ENCODE measurements at places on chromosomes 3 and 15.

DNA sequence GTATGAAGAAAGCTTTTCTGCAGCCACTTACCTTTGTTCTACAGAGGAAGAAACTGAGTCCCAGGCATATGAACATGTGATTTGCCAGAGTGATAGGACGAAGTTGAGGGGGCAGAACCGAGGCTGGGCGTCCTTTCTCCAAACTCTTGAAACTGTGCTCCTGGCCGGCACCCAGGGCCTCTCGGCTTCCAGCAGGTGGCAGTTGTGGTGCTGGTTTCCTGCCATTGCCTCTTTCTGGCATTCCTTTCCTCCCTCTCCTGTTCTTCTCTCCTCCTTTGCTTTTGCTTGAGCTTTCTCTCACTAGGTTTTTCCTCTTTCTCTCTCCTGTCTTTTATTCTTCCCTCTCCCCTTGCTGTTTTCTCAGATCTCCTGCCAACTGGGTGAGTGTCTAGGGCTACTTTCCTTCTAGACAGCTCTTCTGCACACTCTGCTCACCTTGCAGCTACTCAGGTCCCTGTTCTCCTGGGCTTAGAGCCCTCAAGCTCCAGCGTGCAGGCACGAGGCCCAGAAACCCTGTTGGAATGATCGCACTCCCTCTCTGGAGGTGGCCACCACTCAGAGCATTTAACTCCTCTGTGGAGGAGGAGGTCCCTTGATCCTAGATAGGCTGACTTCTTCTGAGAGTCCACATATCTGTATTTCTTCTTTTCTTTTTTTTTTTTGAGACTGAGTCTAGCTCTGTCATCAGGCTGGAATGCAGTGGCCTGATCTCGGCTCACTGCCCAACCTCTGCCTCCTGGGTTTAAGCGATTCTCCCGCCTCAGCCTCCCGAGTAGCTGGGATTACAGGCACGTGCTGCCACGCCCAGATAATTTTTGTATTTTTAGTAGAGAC, 26.2 kb downstream of the TRAK1 start:
- DNase-seq, result peak; percentile 56

- DNase-seq, result no peak
These were observed 30.1 kb downstream of the TOMM70 start for GRCh38 chr3:100370756-100371155.

DNA sequence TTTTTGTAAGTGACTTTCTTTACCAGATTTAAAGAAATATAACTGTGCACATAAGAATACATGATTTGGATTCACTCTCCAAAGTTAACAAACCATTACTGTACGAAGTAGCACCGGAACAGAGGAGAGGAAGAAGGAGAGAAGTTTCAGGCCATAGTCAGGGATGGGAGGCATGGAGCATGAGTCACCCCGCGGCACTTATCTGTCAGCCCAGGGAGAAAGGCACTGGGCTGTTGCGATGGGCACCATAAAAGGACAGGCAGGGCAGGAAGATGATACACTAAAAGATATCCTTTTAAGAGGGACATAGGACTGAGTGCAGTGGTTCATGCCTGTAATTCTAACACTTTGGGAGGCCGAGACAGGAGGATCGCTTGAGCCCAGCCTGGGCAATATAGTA, 37.0 kb downstream of the TTC23 start:
- DNase-seq, result no peak

- DNase-seq, result no peak
These were observed 506 bp downstream of the RAD51 start for GRCh38 chr15:40695469-40695890.

DNA sequence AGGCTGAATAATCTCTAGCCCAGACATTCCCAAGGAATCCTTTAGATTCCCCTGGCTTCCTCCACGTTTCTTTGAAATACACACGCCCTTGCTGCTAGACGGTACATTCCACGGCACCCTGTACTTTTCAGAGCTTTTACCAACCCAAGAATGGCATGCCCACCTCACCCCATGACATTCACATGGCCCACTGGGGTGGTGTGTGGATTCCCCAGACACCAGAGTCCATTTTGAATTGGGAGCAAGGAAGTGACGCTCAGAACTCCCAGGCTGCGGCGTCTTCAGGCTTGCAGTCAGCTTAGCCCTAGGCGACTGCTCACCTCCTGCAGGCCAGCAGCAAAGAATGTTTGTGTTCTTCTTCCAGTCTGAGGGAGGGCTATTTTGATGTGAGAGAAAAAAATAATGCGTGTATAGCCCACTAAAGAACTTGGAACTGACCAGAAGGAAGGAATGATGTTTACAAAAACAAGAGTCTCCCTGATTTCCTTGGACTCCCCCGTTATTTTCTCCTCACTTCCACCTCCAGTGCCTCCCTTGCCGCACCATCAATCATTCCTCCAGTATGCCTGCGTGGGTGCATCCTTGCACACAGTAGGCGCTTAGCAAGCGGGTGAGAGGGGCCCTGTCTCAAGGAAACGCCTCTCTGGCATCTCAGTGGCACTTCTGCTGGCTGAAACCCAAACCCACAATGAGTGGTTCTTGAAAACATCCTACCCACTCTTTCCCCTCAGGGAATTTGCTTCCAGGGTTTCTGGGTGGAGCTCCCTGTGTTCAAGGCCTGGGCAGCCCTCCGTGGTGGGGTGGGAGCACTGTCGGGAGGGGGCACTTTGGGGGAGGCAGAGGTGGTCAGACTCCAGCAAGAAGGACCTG, 59.9 kb downstream of the SMAD6 start:
- DNase-seq, result no peak

GRCh38 chr3:175732017-175732416, 872.9 kb downstream of the NAALADL2 start:
- DNase-seq, result no peak

GRCh38 chr15:66001717-66002426, 132.6 kb downstream of the RAB11A start:
- DNase-seq, result no peak

GRCh38 chr3:175068587-175068986, 209.5 kb downstream of the NAALADL2 start:
- DNase-seq, result no peak

GRCh38 chr15:79496838-79497237, 64.7 kb downstream of the MINAR1 start:
- DNase-seq, result no peak

DNA sequence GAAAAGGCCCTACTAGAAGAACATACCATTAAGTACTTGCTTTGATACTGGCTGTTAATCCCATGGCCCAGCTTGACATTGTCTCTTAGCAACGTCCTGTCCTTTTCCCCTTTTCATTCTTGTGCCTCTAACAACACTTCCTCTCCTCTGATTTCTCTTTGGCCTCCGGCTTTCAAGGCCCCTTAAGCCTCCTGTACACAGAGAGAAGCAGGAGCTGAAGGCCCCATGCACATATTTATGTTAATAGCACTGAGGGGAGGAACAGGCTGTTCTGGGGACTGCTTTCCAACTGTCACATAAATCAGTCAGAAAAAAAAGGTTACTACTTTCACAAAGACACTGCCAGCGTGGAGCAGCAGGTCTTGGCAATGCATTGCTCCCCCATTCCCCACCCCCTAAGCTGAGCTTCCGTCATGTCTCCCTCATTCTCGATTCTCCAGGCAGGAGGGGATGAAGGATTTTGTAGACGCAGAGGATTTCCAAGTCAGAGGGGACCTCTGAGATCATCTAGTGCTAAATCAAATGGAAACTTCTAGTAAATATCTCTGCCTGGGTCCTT, 257.4 kb upstream of the ADAMTS9 start:
- DNase-seq, result peak; percentile 25

DNA sequence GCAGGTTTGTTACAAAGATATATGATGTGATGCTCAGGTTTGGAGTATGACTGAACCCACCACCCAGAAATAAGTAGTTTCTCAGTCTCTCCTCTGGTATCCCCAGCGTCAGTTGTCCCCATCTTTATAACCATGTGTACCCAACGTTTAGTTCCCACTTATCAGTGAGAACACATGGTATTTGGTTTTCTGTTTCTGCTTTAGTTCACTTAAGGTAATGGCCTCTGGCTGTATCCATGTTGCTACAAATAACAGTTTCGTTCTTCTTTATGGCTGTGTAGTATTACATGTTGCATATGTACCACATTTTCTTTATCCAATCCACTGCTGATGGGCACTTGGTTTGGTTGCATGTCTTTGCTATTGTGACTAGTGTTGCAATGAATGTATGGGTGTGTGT, 132.3 kb downstream of the LMLN start:
- DNase-seq, result no peak

DNA sequence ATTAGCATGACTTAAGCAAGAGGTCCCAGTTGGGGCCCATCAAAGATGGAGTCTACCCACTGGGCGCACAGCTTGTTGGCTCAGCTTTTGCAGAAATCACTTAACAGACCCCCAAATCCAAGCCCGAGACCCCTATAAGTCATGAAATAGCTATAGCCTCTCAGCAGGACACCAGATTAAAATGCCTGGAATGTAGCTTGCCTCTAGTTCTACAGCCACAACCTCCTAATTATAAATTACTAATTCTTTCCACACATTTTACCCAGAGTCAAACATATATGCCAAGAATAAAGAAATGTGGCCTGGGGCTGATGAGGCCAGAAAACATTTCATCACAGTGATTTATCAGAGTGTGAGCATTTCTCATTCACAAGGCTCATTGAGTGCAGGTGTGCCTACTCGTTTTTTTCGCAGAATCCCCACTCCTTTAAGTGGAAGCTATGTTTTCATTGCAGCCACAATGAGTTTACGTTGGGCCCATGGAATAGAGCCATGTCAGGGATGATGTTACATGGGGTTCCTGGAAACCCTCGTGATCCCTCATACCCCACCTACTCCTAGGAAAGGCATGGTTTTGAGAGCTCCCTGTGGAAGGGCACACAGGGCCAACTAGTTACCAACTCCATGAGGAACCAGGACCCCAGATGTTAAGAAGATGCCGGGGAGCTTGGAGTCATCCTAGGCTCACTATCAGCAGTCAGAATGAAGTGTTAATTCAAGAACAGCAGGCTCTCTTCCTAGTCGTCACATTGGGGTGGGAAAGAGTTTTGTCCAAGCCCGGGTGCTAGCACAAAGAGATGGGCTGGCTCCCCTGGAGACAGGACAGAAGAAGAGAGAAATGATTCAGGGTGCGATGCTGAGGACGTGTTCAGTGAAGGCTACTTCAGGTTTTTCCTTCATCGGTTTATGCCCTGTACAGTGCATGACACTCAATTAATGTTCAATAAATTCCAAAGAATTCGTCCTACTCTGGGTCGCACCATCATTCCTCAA, 90.2 kb upstream of the ABHD17C start:
- DNase-seq, result no peak

- no peak for DNase-seq
These were observed 648.8 kb downstream of the NLGN1 start for GRCh38 chr3:174046311-174046710.

DNA sequence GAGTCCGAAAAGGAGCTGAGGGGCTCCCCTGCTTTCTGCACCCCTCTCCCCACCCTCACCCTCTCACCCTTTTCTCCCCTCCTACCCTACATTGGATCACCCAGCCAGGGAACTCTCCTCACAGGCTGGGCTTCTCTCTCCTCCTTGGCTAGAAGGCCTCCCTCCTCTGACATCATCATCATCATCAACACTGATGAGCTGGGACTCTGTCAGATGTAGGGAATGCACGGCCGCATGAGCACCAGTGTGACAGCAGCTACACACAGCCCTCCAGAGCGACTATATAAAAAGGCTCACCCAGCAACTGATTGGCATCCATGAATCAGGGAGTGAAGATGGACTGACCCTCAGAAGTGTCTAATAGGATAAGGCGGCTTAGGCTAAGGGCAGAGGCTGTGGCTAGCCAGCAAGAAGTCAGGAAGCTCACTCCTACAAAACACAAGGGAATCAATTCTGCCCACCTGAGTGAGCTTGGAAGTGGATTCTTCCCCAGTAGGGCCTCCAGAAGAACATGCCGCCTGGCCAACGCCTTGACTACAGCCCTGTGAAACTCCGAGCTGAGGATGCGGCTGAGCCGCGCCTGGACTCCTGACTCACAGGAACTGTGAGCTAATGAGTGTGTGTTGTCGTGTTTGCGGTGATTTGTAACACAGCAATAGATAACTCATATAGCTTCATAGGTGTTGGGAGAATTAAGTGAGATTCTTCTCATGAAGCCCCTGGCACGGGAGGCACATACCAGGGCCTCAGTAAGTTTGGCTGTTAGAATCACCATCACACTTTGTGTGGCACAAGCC, 147.6 kb downstream of the FAM43A start:
- DNase-seq, result no peak

GRCh38 chr3:149575213-149575960, 82.4 kb downstream of the WWTR1 start:
- no peak for DNase-seq

DNA sequence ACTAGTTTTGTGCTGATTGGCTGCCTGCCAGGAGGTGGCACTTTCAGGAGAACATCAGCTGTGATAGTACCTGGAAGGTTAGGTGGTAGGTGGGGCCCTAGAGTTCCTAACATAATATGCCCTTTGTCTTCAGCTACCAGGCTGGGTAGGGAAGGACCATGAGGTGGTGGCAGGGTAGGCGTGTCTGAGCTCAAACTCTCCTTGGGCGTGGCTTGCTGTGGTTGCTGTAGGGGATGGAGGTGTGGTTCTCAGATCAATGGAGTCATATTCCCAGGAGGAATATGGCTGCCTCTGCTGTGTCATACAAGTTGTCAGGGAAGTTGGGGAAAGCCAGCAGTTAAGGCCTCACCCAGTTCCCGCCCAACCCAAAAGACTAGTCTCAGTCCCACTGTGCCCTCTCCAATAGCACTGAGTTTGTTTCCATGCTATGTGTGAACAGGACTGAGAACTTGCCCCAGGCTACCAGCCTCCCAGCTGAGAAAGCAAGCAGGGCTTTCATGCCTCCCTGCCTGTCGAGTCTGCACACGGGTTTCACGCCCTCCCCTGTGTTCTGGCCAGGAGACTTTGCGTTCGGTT, 107.7 kb downstream of the CHCHD4 start:
- DNase-seq, result no peak

DNA sequence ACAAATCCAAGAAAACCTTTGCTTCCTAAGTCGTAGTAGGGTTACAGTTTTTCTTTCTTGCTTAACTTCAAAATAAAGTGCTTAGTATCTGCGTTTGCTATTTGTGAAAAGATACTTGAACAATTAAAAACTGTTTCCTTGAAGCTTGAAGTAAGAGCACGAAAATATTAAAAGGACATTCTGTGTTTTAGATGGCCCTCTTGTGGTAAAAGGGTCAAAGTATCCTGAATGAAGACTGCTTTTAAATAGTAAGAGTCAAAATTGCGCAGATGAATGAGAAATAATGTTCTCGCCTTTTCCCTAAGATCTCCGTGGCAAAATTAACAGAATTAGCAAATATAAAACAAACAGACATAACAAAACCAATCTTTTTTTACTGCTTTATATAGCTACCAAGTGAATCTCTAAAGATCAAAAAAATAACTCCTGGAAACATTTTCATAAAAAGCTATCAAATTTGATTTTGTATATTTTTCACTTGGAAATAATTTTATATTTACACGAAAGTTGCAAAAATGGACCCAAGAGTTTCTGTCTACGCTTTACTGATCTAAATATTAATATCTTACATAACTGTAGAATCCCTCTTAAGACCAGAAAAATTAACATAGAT, 175.4 kb downstream of the MBNL1 start:
- DNase-seq, result peak; percentile 10

DNA sequence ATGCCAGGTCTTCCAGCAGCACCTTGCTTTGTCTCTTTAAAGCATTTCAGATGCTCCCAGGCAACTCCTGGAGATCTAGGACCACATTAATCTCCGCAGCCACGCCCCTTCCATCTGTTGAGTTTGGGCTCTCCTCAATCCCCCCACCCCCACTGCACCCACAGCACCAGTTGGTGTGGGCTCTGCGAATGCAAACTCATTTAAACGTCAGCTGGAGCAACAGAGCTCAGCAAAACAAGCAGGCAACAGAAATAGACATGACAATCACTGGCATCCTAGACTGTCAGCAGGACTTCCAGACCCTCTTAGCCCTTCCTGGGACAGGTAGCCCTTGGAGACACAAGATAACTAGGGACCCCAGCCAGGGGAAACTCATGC, 106.9 kb downstream of the LSM3 start:
- DNase-seq, result peak; percentile 65

GRCh38 chr3:159448902-159449301, 539.7 kb upstream of the IL12A start:
- DNase-seq, result no peak
